ENCODE measurements at places on chromosomes 3 and 15. TPM values are rescaled to one million over a fixed set of nuclear protein-coding genes. Genes with fewer than 3 reads are reported as not detected.

DNA sequence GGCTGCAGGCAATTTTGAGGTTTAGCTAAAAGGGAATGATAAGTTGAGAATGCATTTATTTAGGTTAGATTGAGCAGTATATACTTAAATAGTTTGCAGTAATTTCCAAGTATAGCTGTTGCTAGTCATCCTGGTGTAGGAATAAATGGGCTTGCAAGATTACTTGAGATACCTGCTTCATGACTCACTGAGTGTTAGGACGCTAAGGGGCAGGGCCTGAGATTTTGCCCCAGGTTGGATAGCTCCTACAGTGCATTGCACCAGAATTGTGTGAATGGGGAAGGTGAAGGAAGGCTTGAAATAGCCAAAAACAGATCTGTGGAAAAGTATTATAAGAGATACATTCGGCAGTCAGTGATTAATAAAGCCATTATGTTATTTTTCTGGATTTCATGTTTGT is 72.8 kb downstream of the KCNH8 start:
- no peak for DNase-seq

- peak; percentile 81 for DNase-seq
Observed at GRCh38 chr3:51671734-51672475, 853 bp downstream of the TEX264 start.

DNA sequence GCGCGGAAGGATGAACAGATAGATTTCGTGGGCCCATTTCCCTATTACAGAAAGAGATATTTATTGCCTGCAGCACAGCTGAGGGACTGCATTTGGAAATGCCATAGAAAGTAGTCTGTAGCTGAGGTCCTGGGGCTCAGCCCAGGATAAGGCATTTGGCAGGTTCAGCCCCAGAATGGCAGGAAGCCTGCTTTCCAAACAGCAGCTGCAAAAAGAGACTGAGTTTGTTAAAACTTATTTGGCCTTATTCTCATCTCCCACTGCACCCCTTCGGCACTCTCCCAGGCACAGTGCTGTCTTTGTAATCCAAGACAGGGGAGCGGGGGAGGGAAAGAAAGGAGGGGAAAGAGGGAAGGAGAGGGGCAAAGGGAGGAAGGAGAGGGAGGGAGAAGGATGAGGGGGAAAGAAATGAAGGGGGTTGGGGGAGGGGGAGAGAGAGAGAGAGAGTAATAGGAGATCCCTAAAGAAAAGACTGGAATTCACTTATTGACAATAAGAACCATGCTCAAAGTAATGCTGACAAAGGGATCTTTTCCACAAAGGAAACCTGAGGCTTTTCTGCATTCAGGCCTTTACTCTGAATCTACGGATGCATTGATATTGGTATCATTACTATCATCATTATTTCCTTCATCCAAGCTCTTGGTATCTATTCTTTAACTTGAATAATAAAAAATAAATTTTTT is 94.0 kb upstream of the LRRN1 start:
- peak; percentile 15 for DNase-seq

GRCh38 chr3:64048631-64049061 is 25.4 kb upstream of the PSMD6 start:
- DNase-seq, result no peak

DNA sequence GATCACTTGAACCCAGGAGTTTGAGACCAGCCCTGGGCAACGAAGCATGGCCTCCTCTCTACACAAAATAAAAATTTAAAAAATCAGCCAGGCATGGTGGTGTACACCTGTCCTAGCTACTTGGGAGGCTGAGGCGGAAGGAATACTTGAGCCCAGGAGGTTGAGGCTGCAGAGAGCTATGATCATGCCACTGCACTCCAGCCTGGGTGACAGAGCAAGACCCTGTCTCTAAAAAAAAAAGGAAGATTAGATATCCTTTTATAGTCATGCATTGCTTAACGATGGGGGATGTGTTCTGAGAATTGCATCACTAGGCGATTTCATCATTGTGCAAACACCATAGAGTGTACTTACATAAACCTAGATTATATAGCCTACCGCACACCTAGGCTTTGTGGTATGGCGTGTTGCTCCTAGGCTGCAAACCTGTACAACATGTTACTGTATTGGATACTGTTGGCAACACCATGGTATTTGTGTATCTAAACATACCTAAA is 12.6 kb downstream of the ALAS1 start:
- DNase-seq, result no peak

The ACTRT3 gene
- 0.75 TPM for total RNA-seq

DNA sequence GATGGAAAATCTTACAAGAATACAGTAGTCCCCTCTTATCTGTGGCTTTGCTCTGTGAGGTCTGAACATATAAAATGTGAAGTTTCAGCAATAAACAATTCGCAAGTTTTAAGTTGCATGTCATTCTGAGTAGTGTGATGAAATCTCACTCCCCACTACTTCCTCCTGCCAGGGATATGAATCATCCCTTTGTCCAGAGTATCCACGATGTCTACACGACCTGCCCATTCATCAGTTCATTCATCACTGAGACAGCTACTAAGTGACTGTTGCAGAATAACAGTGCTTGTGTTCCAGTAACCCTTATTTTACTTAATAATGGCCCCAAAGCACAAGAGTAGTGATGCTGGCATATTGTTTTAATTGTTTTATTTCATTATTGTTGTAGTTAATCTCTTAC is 489.2 kb upstream of the UBE2E2 start:
- DNase-seq, result no peak

DNA sequence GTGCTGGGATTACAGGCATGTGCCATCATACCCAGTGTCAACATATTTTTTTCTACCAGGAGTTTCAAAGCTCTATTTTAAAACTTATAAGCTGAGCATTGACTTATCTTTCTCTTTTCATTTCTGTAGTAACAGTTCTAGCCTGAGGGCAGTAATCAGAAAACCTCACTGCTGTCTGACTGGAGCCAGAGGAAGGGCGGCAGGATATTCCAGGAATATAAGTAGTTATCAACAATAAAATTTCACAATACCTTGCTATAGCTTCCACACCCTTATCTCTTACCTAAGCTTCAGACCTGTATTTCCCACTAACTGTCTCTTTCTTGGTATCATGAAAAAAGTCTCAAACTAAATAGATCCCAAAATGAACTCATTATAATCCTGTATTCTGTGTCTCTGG is 5.1 kb upstream of the NEDD4 start:
- no peak for DNase-seq

GRCh38 chr15:77858792-77859490 is 218.6 kb downstream of the TBC1D2B start:
- peak; percentile 20 for DNase-seq

The HYAL1 gene
- 8.5 TPM for total RNA-seq

- no peak for DNase-seq
Observed at GRCh38 chr3:195040094-195040493, 230.9 kb downstream of the XXYLT1 start.

- no peak for DNase-seq
Observed at GRCh38 chr3:105564546-105565288, 198.0 kb downstream of the ALCAM start.

- DNase-seq, result no peak
Observed at GRCh38 chr3:143795874-143796273, 52.4 kb downstream of the SLC9A9 start.

The CKMT1A gene
- total RNA-seq, result not detected

The CDAN1 gene
- 3.7 TPM for total RNA-seq

The AHSG gene
- total RNA-seq, result not detected

The SCN11A gene
- total RNA-seq, result not detected

DNA sequence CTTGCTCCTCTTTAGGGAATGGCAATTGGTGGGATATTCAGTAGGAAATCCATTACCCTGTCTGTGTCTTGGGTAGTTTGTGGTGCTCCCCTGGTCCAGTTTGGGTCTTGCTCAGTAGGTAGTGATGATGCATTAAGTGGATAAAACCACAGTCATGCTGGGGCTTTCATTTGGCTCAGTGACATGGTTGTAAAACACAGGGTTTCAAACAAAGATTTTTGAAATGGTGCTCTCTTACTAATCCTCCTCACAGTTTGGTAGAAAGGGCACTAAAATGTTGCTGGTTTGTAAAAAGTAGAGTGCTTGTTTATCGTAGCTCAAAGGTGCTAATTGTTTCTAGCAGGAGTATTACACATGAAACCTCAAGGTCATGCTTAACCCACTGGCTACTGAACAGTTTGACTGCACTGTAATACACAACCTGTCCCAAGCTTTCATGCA is 22.9 kb downstream of the BBX start:
- no peak for DNase-seq

DNA sequence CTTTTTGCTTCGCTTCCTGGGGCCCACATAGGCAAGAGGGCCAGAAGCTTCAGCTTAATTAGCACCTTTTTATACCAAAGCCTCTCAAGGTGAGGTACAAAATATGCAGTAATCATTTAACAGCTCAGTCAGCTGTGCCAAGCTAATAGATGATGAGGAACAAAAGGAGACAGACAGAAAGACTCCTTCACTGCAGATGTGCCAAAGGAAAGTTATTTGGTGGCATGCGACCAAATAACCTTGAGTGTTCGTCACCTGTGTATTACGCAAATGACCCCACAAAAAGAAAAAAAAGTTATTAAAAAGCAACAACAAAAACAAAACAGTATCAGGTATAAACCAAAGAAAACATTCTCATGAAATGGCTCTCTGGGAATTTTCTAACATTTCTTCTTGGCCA is 325.8 kb upstream of the IGF1R start:
- no peak for DNase-seq

DNA sequence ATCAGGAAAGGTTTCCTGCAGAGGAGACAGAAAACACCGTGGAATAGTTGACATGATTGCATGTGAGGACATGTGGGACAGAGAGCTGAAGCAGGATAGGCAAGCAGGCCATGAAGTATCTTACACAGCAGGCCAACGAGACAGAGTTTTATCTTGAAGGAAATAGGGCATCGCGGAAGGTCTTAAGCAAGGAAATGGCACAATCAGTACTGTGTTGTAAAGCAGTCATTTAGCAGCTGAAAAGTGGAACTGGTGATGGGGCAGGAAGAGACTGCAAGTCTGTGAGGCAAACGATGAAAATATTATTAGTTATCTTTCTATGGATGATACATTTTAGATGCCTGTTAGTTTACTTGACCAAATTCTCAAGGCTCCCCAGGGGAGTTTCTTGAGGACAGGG is 535.1 kb downstream of the SOX2 start:
- no peak for DNase-seq

The PTX3 gene
- total RNA-seq, result 0.63 TPM

The TKT gene
- total RNA-seq, result 16.8 TPM

- DNase-seq, result no peak
Observed at GRCh38 chr3:82707035-82707434, 945.6 kb upstream of the GBE1 start.

DNA sequence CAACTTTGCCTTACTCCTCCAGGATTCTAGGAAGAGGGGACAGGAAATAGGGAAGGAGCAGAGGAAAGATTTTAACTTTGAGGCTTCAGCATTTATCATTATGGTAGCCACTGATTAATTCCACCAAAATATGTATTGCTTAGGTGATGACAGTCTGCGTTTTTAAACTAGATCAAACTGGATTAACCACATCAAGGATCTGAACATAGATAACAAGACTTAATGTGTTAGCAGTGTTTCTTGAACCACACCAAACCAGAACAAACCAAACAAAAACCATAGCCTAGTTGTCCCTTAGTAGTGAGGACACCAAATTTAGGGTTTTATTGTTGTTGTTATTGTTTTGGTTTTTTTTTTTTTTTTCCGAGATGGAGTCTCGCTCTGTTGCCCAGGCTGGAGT is 113.5 kb upstream of the LMOD3 start:
- DNase-seq, result no peak

DNA sequence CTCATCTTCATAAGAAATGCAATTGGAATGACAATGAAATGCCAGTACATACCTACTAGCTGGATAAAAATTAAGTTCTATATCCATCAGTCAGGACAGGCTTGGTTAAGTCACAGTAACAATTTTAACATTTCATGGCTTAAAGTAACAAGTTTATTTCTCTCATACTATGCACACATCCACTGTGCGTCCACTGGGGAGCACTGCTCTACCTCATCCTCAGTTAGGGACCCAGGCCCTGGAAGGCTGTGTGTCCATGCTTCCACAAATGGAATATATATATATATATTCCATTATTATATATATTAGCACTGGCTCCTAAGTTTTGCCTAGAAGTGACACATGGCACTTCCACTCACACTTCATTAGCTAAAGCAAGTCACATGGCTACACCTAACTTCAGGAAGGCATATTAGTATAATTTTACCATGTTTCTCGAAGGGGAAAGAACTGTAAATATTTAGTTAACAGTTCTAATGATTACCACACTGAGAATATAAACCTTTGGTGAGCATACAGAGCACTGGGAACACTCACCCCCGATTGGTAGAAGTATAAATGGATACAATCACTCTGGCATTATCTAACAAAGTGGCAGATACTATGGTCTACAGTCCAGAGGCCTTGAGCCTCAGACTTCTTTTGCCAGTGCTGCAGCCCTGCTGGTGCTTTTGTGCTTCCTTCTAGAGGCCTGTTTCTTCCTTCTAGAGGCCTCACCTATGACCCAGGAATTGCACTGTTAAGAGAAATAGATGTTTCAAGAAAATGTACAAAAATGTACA is 28.6 kb downstream of the AP3S2 start:
- DNase-seq, result no peak

The NR2F2 gene
- total RNA-seq, result 14.7 TPM

The CCDC39 gene
- total RNA-seq, result 0.69 TPM

The CD200 gene
- 1.5 TPM for total RNA-seq

DNA sequence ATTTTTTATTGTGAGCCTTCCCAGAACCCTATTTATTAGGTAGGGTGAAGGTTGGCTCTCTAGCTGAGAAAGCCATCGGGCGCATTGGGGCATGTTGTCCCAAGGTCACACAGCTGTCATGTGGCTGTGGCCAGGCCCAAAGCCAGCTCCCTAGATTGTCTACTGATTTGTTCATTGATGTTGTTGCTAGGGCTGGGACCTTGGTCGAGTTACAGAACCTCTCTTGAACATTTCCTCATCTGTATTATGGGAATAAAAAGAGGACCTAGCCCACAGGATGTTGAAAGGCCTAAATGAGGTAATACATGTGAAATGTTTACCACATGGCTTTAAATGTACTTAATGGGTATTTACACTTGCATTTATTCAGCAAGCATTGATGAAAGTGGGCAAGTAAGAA is 252.5 kb downstream of the SUCLG2 start:
- DNase-seq, result no peak

DNA sequence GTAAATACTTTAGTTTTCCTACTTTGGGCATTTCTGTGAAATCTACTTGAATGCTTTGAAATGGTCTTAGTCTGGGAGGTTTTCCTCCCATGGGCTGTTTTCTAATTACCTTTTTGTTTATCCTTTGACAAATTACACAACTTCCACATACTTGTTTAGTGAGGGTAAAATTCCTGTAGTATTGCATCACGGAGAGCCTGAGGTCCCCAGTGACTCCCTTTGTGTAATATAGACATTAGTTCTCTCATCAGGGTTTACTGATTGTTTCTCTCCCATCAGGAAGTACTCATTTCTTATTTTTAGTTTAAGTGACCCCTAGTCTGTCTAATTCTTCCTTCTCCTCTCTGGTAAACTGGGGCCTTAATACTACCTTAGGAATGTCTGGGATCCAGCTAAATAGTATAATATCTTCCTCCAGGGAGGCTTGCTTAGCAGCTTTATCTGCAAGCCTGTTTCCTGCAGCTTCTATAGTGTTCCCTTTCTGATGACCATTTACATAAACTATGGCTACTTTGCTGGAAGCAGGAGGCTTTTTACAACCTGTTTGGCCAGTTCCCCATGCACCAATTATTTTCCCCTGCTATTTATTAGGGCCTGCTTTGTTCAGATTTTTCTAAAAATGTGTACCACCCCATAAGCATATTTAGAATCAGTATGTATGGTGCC is 87.2 kb upstream of the XCR1 start:
- DNase-seq, result no peak

GRCh38 chr3:61919371-61919770 is 358.0 kb downstream of the PTPRG start:
- no peak for DNase-seq

All from psoas muscle (tissue), 8 donors.